Panc1 (cell line): ENCODE measurements at places on chromosomes 6 and 20. TPM values are rescaled to one million over a fixed set of nuclear protein-coding genes. Genes with fewer than 3 reads are reported as not detected.

Gene SMLR1
- total RNA-seq, result 0.08 TPM

Gene PDYN
- total RNA-seq, result not detected

Gene PGBD1
- 7.6 TPM for total RNA-seq

Gene GPR6
- total RNA-seq, result not detected

Gene SLC22A7
- not detected for total RNA-seq

Gene WASF1
- 63.9 TPM for total RNA-seq

Gene SLC22A1
- 0.98 TPM for total RNA-seq

Gene MYCT1
- not detected for total RNA-seq
